ENCODE measurements at places on chromosomes 6 and 20.
A peak's percentile ranks its signal among the peaks of the same experiment; 100 is the strongest.

- no peak for DNase-seq
These were observed 41.3 kb downstream of the PANK2 start for GRCh38 chr20:3930265-3931206.

DNA sequence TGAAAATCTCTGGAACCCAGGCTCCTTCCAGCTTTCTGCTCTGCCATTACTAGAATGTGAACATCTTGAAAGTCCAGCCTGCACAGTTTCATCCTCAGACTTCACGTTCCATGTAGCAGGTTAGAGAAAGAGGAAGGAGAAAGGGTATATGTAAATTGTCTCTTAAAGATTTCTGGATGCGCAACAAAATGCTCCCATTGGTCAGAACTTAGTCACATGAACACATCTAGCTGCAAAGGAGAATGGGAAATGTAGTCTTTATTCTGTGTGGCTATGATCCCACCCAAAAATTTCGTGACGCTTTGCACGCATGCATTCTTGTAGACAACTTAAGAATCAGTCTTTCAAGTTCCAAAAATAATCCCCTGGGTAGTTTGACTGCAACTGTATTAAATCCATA, 46.4 kb upstream of the CHD6 start:
- DNase-seq, result no peak

DNA sequence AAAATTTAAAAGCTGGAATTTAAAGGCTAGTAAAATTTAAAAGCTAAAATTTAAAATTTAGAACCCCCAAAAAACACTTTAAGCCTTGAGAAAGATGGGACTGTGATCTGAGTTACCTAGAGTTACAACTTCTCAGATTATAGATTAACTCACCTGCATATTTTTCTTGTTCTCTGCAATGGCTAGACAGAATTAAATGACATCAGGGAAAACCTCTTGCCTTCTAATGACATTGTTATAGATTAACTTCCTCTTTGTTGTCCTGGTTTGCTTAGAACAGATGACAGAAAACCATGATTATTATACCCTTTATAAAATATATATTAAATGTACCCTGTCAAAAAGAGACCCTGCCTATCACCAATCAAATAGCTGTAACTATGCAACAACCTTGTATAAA, 56.4 kb downstream of the TRDN start:
- no peak for DNase-seq

- DNase-seq, result no peak
These were observed 158.6 kb upstream of the PREP start for GRCh38 chr6:105561486-105561885.

- no peak for DNase-seq
These were observed 113.0 kb upstream of the TIAM2 start for GRCh38 chr6:154882107-154882506.

DNA sequence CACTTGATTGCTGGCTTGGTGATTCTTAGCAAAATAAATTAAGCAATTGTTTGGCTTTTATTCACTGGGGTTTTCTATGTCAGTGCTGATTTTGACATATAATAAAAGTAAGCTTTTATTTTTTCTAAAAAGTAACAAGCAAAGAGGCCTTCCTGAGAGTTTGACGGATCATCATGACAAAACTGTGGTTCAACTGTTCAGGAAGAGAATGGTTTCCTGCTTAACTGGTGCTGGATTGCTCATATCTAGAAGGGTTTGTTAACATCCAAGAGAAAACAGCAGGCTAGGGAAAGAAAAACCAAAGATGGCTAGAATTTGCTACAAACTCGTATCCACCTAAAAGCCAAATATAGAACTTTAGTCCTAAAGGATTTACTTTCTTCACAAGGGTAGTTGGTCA, 21.2 kb downstream of the SERPINB1 start:
- no peak for DNase-seq

DNA sequence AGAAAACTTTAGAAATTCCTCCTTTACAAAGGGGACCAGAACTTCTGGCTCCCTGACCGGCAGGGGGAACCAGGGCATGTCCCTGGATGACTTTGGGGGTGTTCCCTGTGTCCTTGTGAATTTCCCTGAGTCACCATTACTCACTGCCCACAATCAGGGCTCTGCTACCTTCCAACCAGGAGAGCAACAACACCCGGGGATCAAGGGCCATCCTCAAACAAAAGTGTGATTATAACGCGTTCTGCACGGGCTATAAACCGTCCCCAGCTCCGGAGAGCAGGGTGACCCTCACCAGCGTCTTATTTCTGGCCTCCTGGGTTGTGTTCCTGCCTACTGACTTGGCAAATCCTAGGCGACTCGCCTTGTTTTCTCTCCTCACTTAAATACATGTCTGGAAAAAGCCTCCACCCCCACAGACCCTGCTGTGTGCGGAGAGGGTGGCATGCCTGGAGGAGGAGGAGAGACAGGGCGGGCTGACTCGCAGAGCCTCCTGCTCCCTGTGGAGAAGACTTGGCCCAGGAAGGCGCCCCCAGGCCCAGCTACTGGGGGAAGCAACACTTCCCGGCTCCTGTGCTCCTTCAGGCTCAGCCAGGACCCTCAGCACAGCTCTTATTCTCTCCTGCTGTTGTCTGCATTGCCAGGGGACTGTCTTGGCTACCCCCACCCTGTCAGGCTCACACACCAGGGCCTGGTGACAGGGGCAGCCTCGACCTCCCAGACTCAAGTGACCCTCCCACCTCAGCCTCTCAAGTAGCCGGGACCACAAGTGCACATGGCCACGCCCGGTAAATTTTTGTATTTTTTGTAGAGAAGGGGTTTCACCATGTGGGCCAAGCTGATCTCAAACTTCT, 54.1 kb downstream of the FGD2 start:
- peak; percentile 92 for DNase-seq

GRCh38 chr6:6225885-6226529, 94.5 kb downstream of the F13A1 start:
- no peak for DNase-seq

Data from RCC 7860 (cell line).